ENCODE measurements at places on chromosomes 3 and 15.

GRCh38 chr3:102374863-102375634, 59.8 kb upstream of the ZPLD1 start:
- DNase-seq: no peak

DNA sequence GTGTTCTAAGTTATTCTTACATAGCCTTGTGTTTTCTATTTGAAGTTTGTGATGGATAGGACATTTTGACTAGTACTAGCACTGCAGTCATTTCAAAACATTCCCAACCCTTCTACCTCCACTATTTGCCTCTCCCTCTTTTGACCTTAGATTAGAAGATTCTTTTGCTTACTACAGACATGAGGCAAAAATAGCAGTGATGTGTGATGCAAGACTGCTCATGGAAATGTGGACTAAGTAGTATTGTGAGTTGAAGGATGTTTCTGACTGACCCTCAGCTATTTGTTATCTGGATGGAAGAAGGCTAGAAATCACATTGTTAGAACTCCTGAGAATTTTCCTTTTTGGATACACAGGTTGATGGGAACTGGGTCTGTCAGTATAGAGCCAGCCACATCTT, 45.9 kb downstream of the ATP2C1 start:
- DNase-seq: no peak

- no peak for DNase-seq
Measured at GRCh38 chr3:111336511-111336910, 205.5 kb upstream of the CD96 start.

GRCh38 chr15:69478259-69478781, 25.7 kb downstream of the RPLP1 start:
- DNase-seq: no peak

GRCh38 chr15:83365370-83365938, 81.0 kb upstream of the BNC1 start:
- no peak for DNase-seq

DNA sequence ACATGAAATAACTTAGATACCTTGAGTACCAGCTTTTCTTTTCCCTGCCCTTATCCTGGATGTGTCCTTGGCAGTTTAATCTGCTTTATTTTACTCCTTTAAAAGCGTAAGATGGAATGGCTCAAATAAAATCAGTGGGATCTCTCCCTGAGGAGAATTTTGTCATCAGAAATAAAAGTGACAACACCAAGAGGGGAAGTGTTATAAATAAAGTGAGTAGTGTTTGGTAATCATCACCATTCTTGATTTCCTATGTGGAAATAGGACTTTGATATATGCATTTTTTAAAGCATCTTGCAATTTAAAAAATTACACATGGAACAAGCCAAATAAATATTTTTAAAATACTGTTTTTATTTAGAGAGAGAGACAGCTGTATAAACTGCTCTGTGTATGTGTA, 76.5 kb downstream of the MBNL1 start:
- DNase-seq: no peak

DNA sequence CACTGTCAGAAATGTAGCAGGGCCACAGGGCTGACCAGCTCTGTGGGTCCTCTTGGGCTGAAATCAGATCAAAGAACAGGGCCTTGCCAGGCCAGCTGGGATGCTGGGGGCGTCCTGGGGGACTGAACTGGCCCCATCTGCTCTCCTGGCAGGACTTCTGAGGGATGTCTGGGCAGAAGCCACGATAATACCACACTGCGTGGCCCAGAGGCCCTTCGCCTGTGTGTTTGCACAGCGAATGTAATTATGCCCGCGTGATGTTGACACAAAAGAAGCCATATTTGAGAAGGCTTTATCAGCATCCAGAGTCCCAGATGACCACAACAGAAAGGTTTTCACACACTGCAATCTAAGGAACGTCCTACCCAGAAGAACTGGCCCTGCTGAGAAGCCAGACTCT, 174.0 kb downstream of the RAB11A start:
- no peak for DNase-seq

- no peak for DNase-seq
Measured at GRCh38 chr3:193559100-193559499, 4.4 kb upstream of the ATP13A4 start.

- DNase-seq: no peak
Measured at GRCh38 chr15:101710806-101711205, 13.5 kb downstream of the TARS3 start.

- DNase-seq: no peak
Measured at GRCh38 chr15:84926491-84927230, 42.2 kb downstream of the SLC28A1 start.

Measured in cortex of kidney (tissue), 1 donor.